LNCaP clone FGC (cell line): ENCODE measurements at places on chromosomes 4 and X.

GRCh38 chr4:172740434-172740833, 428.2 kb upstream of the GALNT7 start:
- DNase-seq, result no peak

DNA sequence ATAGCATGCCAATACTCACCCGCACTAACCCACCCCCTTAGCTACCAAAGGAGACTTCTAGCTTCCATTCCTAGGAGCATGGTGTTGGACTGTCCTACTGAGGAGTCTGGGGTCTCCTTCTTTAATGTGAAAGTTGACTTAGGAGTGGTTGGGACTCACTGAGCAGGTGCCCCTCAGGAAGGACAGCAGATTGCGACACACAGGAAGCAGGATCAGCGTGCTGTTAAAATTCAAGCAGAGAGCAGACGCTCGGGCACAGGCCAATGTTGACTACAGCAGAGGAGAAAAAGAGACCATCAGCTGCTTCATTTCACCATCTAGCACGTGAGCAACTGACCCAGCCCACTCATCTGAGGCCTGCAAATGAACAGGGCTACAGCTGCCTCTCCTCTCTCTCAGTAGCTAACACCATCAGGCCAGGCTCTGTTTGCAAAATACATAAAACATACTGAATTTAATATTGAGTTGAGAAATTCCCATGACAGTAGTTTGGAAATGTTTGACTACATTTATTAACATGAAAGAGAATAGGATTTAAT, 10.8 kb downstream of the NOX1 start:
- no peak for DNase-seq

DNA sequence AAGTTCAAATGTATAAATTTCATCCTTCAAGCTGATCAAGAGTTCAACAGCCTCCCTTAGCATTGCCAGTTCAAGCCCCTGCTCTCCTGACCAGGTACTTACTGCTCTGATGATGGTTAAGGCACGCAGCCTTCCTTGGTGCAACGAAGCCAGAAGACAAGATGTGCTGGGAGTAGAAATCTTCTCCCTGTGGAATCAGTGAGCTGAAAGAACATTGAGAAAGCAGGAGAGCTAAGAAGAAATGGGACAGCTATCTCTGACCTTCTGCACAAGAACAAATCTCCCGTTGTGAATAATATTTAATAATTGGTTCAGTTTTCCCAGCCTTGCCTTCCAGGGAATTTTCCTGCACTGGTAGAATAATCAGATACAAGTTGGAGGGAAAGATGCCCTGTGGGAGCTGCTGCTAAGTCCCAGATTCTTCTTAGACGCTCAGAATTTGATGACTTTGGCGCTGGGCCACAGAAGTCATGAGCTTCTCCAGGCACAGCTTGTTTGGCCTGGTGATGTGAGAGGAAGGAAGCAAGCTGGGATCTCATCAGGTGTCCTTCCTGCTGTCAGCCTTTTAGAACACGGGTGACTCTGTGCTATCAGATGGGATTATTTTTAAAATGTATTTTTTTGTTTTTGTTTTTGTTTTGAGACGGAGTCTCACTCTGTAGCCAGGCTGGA, 77.8 kb downstream of the CD38 start:
- DNase-seq, result peak; percentile 22

GRCh38 chr4:36168127-36168878, 76.0 kb downstream of the ARAP2 start:
- DNase-seq, result no peak

GRCh38 chrX:40266490-40267333, 169.0 kb upstream of the BCOR start:
- peak; percentile 7 for DNase-seq

DNA sequence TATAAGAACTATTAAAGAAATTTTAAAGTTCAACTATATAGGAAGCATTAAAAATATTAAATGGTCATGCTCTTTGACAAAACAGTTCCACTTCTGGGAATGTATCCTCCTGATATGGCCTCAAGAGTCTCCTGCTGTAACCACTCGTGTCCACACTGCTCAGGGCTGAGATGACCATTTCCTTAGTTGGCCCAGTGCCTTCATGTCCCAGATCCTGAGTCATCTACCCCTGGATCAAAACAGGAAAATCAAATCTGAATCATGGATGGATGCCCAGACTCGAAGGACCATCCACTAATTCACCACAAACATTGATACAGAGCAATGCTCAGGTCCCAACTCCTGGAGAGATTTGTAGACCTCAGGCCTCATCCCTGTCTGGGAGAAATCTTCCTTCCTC, 44.7 kb downstream of the GPRASP3 start:
- no peak for DNase-seq

DNA sequence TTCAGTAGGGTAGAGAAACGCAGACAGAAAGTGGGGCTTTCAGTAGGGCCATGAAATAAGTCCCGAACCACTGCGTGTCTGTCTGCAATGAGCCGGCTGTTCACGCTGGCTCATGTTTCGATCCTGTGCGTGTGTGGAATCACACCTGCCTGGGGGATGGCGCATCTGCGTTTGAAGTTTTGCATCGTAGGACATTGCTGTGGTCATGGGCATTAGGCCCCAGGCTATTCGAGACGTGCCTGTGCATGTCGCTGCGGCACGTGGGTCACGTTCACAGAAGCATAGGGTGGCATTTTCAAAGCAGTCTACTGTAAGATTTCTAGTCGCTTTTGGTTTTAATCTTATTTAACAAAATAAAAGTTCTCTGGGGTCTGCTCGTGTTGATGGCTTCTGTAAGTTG, 25.5 kb upstream of the HGFAC start:
- no peak for DNase-seq

- DNase-seq, result no peak
Measured at GRCh38 chr4:71411981-71412380, 73.2 kb downstream of the SLC4A4 start.

- no peak for DNase-seq
Measured at GRCh38 chr4:106034220-106034619, 138.9 kb downstream of the NPNT start.

GRCh38 chrX:16711893-16712547, 449 bp downstream of the CTPS2 start:
- no peak for DNase-seq

- no peak for DNase-seq
Measured at GRCh38 chr4:169179609-169180521, 90.9 kb downstream of the SH3RF1 start.

- DNase-seq, result no peak
Measured at GRCh38 chrX:36909676-36910030, 98.5 kb upstream of the FAM47C start.

DNA sequence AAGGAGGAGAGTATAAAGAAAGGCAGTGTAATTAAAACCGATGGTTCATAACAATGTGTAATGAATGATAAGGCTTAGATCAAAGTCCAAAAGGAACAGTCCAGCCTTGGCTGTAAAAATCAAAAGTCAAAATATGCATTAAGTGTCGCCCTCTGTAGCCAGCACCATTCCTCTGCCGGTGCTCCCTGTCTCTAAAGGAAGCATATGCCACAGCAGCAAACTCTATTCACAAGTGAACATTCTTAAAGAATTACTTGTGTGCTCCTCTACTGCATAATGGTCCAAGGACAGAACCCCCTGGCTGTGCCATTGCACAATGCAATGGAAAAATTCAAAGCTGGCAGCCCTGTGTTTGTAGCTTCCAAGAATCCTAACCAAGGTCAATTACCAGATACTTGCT, 16.3 kb upstream of the MBNL3 start:
- DNase-seq, result no peak

GRCh38 chr4:164536814-164537213, 217.1 kb upstream of the SMIM31 start:
- DNase-seq, result peak; percentile 18

- no peak for DNase-seq
Measured at GRCh38 chr4:8380511-8381415, 59.8 kb downstream of the ACOX3 start.

DNA sequence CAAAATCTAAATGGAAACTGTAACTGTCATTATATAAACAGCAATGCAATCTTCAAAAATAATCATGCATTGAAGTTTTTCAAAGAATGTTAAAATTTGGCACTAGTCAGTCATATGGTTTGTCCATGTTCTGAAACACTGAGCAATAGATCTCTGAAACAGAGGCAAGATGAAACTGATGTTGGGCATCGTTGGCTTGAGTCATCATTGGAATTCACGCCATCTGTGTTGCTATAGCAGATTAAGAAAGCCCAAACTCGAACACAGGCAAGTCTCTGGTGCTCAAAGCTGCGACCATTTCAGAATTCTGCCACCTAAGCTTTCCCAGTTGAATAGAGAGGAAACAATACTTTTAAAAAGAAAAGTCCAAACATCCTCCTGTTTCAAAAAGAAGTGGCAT, 114.1 kb upstream of the PPARGC1A start:
- no peak for DNase-seq

- DNase-seq, result no peak
Measured at GRCh38 chrX:55713631-55714030, 3.9 kb upstream of the RRAGB start.
